Left renal cortex interstitium (tissue), 4 donors: ENCODE measurements at places on chromosomes 5 and 9. TPM values are rescaled to one million over a fixed set of nuclear protein-coding genes. Genes with fewer than 3 reads are reported as not detected.

DNA sequence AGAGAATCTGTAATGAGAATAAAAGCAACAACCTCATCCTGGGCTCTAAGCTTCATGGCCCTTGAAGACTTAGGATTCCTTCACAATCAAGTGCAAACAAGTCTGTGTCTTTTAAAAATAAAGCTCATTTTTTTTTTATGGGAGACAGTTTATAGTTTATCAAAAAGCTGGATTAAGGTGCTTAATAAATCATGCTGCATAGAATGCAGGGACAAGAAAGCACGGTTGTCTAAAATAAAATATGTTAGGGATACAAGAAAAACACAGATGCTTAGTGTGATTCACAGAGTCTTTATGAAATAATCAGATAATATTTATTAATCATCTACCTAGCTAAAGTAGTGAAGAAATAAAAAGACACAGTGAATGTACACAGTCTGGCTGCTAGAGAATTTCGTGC is 2045.9 kb upstream of the WWC1 start:
- DNase-seq: no peak

TPD52L3 gene
- polyA plus RNA-seq: not detected

GALT gene
- 88.7 TPM for polyA plus RNA-seq

ZNF483 gene
- 3.2 TPM for polyA plus RNA-seq

COL23A1 gene
- 8.8 TPM for polyA plus RNA-seq

DNA sequence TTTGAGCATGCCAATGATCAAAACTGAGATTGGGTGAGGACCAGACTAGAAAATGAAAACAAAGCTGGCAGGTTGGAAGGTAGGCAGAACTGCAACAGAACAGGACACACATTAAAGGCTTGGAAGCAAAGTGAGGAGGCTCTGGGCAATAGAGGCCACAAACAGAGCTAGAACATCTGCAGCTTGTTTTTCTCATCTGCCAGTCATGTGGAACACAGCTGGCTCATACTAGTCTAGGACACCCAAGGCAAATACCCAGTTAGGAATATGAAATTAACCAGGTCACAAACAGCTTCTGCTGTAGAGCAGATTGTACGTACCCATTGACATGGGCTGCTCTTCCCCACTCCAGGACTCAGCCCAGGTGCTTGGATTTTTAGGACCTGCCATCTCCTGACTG is 61.7 kb downstream of the SPEF2 start:
- DNase-seq: no peak

DNA sequence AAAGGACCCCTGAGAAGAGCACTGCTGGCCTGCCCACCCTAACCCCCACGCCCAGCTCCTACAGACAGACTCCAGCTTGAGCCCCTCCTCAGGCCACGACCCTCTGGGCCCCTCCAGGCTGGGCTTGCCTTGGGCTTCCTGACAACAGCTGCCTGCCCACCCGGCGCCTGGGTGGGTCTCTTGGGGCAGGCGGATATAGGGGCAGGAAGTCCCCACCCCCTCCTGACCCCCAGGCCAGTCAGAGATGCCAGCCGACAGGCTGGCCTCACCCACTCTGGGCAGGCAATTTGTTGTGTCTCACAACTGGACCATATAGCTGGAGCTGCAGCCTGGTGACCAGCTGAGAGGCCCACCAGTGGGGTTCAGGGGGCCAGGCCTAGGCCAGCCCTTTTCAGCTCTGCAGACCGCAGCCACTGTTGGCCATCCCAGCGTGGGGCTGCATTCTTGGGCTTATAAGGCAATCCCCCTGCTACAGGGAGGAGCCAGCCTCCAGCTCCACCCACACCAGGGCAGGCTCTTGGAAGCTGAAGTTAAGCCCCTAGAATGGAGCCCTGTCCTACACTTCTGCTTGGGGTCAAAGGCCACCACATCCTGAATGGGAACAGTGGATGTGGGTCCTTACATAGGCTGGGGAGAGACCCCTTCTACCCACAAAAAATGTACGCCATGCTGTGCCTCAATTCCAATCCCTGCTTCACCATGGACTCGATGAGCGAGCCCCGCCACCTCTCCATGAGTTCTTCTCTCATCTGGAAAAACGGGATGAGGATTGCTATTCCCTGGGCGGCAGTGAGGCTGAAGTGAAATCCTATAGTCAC is 2.0 kb downstream of the PDLIM7 start:
- DNase-seq: no peak

CD14 gene
- 7.9 TPM for polyA plus RNA-seq

CXCL14 gene
- 43.6 TPM for polyA plus RNA-seq

GRCh38 chr5:41445937-41446563 is 64.4 kb downstream of the PLCXD3 start:
- no peak for DNase-seq

IL4 gene
- not detected for polyA plus RNA-seq

DNA sequence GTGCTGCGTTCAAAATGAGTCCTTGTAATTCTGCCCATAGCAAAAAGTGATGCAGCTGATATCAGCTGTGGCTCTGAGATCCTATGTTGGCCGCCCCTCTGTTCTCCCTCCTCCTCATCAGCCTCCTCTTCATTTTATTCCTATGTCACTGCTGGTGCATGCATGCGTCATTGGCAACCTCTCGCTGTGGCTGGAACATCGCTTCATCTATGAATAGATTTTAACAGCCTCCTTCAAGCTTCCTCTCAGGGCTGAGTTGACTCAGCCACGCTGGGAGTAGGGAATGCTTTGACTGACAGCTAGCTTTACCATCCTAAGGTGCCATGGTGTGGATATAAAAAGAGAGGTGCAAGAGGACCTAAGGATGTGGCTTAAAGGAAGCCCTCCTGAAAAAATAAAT is 303.5 kb downstream of the PLK2 start:
- no peak for DNase-seq

DNA sequence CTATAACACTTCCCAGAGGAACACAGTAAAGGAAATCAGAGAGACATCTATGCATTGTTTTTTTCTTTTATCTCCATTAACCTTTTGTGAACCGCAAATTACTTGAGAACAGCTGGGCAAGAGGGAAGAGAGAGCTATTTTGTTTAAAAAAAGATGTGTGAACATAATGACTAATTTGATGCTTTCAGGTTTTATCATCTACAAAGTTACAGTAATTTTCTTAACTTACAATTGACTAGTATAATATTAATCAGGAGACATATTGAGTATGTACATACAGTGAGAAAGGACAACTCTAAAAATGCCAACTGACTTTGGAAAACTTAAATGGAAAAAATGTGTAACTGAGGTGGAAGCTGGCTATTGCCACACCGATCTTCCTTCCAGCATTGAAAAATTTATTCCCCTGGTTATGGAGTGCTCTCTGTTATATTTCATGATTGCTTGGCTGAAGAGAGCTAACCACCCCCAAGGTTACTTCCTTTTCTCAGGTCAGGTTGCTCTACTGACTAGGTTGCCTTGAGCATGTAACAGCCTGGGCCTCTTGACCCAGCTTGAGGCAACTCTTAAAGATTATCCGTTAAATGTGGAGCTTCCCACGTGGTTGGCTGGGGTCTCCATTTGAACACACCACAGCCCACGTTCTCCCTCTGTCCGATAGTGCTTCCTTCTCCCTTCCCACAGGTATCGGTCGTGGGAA is 62.6 kb upstream of the C6 start:
- no peak for DNase-seq

GRCh38 chr9:75376680-75377254 is 288.5 kb downstream of the OSTF1 start:
- DNase-seq: no peak

DNA sequence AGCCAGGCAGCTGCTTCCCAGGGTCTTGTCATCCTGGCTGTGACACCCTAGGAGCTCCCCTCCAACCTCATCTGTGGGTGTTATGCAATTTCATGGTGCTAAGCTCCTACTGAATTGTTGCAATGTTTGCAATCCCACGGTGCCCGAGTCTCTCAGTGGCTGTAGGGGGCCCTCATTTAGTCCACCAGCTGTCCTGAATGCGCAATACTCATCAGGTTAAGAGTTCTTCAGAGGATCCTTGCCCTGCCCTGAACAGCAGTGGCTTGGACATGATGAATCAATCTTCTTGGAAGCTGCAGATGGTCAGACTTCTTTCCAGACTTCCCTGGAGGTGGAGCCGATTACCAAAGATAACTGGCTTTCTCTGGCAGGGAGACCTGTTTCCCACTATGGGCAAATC is 584.1 kb downstream of the CCDC171 start:
- DNase-seq: no peak
